Kidney glomerular epithelial cell (primary cell): ENCODE measurements at places on chromosomes 13 and 19.

- DNase-seq = no peak
These were observed 7.2 kb downstream of the UHRF1 start for GRCh38 chr19:4916292-4917082.

DNA sequence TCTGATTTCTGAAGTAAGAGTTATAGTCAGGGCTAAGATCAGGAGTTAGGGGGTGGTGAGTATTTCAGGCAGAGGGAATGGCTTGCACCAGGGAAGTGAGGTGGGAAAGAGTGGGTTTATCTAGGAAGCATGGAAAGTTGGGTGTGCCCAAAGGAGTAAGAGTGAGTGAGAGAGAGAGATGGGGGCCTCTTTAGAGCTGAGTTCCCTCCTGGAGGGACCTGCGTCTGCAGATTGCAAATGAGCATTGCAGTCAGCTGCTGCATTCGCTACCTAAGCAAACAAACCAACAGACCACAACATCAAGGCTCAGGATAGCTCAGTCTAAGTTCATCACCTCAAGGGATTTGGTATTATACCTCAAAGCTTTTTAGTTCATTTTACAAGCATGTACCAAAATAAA is 405.8 kb downstream of the FGF9 start:
- no peak for DNase-seq

DNA sequence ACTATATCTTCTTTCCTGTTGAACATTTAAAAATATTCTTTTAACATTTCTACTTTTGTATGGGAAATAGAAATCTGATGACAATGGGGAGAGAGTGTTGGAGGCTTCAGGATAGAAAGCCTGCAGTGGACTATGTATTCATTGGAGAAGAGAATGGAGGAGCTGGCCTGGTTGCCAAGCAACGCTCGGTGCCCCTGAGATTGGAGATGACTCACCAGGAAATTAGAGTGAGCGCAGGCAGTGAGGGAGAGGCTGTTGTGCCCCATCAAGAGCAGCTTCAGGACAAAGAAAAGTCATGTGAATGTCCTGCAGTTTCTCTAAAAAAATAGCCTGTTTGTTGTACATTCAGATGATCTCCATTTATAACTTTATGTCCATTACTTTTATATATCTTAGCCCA is 48.7 kb upstream of the ZNF835 start:
- DNase-seq = no peak

DNA sequence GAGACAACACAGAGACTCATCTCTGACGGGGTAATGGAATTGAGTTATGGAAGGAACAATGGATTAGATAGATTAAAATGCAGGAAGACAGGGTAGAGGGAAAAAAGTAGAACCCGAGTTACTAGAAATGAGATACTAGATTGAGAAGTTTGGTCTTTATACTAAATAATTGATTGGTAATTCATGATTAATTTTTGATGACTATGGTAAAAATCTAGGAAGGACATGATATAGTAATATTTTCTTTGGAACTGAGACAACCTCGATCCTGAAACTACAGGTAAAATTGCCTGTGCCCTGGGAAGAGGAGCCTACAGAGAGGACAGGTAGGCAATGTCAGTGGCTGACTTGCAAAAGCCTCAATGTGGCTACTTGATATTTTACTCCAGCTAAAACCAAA is 188.4 kb upstream of the GPC6 start:
- DNase-seq = no peak

DNA sequence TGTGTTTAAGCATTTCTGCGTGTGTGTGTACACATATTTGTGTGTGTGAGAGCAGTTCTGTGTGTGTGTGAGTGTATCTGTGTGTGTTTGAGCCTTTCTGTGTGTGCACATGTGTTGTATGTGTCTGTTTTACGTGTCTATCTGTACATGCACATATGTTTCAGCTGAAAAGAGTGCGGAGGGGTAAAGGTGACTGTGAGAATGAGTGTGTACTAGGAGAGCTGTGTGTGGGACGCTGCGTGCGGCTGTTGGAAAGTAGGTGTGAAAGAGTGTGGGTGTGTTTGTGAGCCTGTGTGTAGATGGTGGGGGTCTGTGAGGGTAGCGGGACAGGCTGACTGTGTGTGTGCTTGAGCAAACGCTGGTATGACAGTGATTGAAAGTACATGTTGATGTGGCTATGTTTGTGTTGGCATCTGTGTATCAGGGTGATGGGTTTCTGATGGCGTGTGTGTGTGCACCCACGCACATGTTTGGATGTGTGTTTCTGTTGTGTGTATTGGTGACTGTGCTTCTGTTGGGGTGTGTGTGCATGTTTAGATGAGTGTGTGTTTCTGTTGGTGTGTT is 7.5 kb upstream of the TPM4 start:
- no peak for DNase-seq

GRCh38 chr13:78341032-78341431 is 262.3 kb downstream of the POU4F1 start:
- no peak for DNase-seq

- DNase-seq = no peak
These were observed 190.9 kb downstream of the ZNF486 start for GRCh38 chr19:20357921-20358320.

DNA sequence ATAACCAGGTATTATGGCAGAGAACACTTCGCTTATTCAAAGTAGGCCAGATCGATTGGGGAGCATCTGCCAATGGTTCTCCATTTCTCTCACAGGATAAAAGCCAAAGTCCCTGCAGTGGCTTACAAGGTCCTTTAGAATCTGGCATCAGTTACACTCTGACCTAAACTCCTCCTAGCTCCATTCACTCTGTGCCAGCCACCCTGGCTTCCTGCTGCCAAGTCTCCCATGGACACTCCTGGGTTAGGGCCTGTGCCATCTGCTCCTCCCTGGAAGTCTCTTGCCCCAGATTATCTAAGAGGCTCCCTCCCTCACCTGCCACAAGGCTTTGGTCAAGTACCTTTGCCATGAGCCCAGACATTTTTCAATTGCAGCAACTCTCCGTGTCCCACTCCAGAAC is 649.2 kb downstream of the DACH1 start:
- DNase-seq = no peak

DNA sequence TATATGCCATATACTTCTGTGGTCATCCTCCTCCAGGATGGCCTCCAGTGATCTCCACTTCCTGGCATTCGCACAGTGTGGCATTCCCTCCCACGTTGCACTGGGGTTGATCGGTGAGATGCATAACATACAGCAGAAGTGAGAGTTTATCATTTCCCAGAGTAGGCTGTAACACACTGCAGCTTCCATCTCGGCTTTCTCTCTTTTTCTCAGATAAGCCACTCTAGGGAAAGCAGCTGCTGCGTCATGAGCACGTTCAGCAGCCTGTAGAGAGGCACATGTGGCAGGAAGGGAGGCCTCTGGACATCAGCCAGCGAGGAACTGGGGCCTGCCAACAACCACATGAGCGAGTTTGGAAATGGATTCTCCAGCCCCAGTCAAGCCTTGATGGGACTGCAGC is 807.1 kb downstream of the DIAPH3 start:
- no peak for DNase-seq

DNA sequence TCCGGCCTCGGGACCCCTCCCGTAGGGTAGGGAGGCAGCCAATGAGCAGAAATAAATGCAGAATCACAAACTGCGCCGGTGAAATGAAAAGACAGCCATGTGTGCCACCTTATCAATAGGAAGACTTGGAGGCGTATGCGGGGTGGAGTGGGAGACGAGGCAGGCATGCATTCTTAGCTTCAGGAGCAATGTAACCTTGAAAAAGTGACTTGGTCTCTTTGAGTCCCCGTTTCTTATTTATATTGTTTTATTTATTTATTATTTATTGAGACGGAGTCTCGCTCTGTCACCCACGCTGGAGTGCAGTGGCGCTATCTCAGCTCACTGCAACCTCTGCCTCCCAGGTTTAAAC is 16.0 kb downstream of the SSC5D start:
- no peak for DNase-seq

GRCh38 chr13:25872481-25873241 is 179.2 kb downstream of the SHISA2 start:
- no peak for DNase-seq

DNA sequence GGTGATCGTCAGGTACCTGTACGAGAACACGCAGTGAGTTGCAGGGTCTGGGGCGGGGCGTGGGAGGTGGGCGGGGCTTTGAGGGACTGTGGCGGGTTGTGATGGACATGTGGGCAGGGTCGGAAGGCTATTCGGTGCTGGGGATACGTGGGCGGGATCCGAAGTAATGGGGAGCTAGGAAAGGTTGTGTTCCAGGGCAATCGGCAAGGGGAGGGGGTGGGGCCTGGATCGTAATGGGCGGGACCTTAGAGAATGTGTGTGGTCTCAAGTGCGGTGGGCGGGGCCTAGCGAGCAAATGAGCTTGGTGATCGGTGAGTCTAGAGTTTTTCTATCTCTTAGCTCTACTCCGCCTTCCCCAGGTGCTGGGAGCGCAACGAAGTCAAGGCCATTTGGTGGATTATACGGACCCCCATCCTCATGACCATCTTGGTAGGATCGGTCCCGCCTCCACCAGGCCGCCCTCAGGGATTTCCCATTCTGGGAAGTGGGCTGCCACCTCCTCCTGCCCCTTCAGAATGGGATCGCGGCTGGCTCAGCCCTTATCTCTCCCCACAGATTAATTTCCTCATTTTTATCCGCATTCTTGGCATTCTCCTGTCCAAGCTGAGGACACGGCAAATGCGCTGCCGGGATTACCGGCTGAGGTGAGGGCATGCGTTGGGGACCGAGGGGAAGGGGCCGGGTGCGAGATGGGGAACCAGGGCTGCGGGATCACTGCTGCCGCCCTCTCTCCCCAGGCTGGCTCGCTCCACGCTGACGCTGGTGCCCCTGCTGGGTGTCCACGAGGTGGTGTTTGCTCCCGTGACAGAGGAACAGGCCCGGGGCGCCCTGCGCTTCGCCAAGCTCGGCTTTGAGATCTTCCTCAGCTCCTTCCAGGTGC is 9.6 kb downstream of the GIPR start:
- peak; percentile 84 for DNase-seq

GRCh38 chr13:87954091-87954490 is 282.9 kb downstream of the SLITRK5 start:
- DNase-seq = no peak

DNA sequence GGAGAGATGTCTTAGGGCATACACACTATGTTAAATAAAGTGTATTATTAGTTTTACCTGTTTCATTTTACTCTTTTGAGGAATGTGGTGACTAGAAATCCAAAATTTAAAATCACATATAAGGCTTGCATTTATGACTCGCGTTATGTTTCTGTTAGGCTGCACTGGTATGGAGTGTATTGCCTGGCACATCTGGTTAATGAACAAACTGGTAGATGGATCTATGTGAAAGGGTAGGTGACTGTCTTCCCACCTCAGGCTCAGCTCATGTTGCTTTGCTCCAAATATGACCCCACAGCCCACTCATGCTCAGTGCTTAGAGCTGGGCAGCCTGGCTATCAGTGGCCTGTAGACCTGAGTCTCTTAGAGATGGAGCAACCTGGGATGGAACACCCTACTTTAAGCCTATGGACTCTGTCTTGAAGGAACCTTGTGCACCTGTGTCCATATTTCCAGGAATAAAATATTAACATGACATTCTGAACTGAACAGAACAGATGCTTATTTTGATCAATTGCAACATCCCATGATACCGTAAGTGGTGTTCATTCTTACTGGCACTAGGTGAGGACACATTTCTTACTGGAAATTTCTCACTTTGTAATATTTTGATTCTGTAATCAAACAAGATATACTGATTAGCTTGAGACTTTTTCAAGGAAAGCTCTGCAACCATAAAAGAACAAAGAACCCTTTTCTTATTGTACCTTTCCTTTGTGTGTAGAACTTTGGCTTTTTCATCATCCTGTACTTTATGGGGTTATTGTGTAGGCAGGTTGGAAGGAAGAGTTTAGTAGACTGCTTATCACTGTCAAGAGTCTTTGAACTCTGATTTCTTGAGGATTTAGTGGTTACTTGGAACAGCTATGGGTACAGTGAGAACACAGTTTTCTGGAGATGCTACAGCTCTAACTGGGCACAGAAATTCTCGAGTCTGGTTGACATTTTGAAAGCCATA is 9.6 kb upstream of the OLFM4 start:
- no peak for DNase-seq

GRCh38 chr19:2320049-2320448 is 8.3 kb downstream of the LSM7 start:
- no peak for DNase-seq

- no peak for DNase-seq
These were observed 6.9 kb downstream of the NPHS1 start for GRCh38 chr19:35845215-35846037.

- no peak for DNase-seq
These were observed 9.3 kb downstream of the ALOX5AP start for GRCh38 chr13:30744681-30745077.

- no peak for DNase-seq
These were observed 4.8 kb upstream of the FBXO27 start for GRCh38 chr19:39037194-39037593.

DNA sequence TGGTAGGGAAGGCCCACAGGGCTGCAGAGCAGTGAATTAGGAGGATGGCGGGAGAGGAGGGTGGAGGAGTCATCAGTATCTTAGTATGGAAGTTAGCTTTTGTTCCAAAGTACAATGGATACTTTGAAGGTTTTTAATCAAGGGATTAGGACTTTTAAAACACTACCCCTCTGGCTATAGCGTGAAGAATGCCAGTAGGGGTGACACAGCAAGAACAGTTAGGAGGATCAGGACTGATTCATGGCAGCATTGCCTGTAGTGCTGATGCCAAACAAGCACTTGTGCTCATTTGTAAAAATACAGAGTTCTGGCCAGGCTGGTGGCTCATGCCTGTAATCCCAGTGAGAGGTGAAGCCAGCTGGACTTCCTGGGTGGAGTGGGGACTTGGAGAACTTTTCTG is 46.2 kb downstream of the SKA3 start:
- no peak for DNase-seq

- DNase-seq = no peak
These were observed 670 bp downstream of the MAP2K7 start for GRCh38 chr19:7904074-7905020.

DNA sequence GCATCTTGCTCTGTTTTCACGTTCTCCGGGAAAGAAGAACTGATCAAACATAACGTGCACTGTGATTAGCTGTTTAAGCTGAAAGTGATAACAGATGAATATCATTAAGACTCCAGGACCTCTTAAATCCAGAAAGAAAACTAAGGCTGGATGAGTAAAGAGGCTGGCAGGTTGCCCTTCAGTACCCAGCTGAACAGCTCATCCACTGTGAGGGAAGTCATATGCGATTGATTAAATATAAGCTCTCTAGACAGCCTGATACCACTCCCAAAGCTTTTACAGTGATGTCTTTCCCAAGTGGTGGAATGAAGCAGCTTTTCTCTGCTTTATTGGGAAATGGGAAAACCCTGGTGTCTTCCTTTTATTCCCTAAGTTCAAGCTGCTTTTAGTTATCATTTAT is 116.9 kb downstream of the EFNB2 start:
- DNase-seq = no peak

DNA sequence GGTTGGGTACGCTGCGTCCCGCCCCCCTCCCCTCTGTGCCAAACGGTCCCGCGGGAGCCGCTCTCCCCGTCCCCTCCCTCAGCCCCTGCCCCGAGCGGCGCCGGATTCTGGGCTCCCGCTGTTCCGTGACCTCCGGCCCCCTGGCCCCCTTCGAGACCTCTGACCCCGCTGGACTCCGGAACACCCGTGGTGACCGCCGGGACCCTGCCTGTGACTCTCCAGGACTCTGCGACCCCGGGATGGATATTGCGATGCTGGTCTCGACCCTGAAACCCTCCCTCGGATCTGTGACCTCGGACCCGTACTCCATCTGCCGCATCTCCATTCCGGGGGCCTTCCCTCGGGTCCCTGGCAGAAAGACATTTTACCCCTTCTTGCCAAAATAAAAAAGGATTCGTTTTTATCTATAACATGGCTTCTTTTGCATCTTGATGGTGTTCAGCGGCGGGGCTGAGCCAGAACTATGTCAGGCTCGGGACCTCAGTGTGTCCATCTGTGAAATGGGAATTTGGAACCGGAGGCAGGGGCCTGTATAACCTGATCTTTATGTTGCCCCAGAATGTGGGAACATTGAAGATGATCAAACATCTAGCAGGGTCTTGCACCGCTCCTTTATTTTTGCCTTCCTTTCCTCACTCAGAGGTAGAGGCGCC is 654 bp upstream of the MEGF8 start:
- DNase-seq = no peak
